ENCODE measurements at places on chromosomes 1 and 21.

DNA sequence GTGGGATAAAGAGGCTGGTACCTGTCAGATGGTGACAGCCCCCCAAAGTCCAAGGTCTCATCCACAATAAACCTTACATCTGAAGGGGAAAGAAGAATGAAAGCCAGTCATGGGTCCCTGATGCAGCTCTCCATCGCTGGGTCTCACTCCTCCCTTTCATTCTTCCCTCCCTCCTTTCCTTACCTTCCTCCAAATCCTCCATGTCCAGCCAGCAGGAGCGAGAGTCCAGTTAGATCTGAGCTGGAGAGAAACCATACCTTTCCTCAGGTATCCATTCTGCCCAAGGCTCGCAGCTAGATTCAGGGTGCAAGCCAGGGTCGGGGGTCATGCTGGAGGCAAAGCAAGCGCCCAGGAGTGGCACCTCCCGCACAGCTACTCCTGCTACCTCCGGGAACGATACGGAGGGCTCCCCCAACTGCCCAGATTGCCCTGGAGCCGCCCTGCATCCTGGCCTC is 421 bp downstream of the PSRC1 start:
- no peak for DNase-seq

DNA sequence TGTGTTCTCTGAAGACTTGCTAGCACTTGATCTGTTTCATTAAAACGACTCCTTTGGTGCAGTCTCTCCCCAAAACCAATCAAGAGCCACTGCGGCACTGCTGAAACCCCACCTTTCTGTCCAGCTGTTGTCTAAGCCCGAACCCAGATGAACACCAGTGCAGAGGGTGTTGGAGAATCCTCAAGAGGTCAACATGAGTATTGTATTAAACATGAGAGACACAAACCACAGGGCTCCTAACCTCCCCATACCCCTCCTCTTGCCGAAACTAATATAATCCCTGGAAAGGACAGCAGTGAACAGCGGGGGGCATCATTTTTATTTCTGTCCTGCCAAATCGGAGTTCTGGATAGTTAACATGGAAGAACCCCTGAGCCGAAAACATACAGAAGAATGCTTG is 333.9 kb downstream of the CAMTA1 start:
- no peak for DNase-seq

DNA sequence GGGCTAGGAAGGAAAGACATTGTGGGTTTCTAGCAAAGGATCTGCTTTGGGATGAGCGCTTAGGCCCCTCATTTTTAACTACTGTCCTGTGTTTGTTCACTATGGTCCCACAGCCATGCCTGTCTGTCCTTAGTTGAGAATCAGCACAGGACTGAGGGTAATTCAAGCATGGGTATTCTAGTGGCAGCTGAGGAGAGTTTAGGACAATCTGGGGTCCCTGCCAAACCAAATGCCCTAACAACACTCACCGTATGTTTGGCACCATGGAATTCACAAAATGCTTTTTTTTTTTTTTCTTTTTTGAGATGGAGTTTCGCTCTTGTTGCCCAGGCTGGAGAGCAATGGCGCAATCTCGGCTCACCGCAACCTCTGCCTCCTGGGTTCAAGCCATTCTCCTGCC is 10.4 kb downstream of the ARHGEF11 start:
- no peak for DNase-seq

GRCh38 chr1:231814521-231814920 is 187.9 kb downstream of the DISC1 start:
- no peak for DNase-seq

DNA sequence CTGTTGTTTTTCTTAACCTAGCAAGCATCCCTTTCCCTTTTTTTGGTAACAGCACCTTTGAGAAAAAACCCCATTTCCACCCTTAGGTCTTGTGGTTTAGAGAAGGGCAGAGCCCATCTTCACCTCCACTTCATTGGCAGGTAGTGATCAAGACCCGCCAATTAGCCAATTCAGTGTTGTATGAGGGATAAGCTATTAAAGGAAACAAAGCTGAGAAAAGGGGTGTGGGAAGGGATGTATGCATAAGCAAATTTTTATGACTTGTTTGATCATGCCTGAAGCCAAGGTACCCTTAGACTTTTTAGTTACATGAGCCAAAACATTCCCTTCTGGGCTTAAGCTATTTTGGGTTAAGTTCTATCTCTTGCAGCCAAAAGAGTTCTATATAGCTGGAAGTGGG is 3.6 kb upstream of the ZNF697 start:
- DNase-seq = no peak

GRCh38 chr1:85048296-85049064 is at the start of gene MCOLN3:
TSS of gene MCOLN3 (minus strand) at chr1:85048500. CDS start at chr1:85045360, 3,140 bp downstream.
- no peak for DNase-seq

DNA sequence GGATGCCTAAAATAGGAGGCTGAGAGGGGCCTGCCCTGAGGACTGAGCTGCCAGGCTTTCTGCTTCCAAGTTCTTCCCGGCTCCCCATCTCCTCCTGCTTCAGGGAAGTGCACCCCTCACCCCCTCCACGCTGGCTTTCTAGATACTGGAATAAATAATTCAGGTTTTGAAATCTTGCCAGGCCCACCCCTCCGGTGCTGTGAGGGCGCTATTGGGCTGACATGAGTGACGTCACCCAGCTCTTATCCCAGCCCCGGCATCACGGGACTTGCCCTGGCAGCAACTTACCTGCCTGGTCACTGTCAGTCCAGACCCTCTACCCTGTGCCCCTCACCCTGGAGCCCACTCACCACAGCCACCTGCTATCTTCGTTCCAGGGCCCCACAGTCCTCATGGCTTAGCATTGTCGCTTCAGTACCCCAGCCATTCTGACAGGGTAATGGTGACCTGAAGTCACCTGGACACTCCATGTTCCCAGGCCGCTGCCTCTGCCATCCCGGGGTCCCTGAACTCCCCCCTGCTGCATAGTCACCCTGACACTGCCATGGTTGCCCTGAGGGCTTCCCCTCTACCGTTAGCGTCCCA is 819 bp upstream of the GPR3 start:
- peak; percentile 55 for DNase-seq

GRCh38 chr1:15219280-15220023 is 27.6 kb upstream of the FHAD1 start:
- DNase-seq = no peak

DNA sequence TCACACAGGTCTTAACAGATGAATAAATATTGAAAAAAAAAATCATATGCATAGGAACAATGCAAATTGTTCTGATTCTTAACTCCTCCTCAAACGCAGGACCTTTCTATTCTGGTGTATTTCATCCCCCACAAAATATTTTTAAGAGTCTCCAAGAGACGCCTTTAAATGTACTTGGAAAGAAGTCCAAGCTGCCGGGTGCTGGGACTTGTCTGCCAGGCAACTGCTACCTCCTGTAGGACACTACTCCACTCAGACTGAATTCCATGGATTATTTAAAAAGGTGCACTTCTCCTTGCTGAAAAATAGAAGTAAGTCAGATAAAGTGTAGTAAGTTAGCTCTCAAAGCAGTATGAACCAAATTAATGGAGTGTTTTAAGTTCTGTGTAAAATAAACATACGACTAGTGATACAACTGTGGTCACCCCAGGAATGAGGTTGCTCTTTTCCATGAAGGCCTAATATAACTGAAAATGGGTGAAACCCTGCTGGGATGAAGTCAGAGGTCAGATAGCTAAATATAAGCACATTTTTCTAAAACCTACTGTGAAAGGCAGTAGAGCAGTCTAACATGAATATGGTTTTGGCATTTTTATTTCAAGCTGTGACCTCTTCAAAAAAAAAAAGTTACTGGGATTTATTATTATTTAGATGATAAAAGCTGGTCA is 189.2 kb upstream of the PBX1 start:
- peak; percentile 19 for DNase-seq

GRCh38 chr1:20151906-20152598 is 12.9 kb downstream of the PLA2G2F start:
- DNase-seq = peak; percentile 72

DNA sequence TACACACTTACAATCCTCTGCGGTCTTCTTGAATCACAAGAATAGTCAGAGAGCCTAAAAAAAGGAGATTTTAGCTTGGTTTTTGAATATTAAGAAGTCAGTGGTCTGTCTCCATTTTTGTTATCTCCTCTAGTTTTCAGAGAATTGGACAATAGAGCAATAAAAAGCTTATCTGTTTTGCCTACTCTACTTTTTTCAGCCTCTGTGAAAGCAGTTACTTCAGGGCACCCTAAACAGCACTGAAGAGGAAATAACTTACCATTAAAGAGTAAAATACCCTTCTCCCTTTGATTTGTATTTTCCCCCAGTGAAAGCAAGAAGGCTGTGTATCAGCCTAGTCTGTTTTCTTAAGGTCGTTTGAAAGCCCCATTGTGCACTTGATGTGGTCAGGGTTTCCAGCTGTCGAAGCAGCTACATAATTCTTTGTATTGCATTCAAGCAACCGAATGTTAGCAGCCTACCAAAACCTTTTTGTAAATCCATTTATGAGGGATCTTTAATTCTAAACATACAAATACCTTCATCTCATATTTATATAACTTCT is 1.0 kb downstream of the NTMT2 start:
- DNase-seq = no peak

GRCh38 chr1:178275049-178275448 is 181.1 kb downstream of the RASAL2 start:
- DNase-seq = no peak

DNA sequence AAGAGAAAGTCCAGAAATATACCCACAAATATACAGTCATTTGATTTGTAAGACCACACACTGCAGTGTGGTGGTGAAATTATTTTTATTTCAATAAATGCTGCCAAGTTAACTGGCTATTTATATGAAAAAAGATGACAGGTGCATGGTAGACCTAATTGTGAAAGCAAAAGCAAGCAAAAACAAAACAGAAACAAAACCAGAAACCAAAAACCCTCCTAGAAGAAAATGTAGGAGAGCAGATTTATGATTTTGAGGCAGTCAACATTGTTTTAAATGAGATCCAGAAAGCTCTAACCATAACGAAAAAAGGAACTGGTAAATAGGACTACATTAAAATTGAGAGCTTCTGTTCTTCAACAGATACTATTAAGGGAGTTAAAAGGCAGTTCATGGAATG is 303.6 kb downstream of the PRDM2 start:
- DNase-seq = no peak

DNA sequence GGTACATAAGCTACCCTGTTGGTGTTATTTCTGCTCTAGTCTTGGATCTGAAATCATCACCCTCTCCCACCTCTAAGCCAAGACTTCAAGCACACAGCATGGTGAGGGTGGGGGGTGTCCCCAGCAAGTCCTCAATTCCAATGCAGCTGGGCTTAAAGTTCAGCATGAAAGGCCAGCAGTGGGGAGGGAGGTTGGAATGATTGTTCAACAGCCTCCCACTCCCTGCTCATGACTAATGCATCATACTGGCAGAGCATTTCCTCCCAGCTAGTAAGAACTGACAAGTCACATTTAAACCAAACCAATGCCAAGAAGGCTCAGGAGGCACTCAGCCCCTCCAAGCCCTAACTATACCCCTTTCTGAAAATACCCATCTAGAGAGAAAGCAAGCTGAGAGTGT is 50.1 kb downstream of the TIAM1 start:
- peak; percentile 94 for DNase-seq

- DNase-seq = no peak
Observed at GRCh38 chr1:10495952-10496351, 21.2 kb downstream of the PEX14 start.

DNA sequence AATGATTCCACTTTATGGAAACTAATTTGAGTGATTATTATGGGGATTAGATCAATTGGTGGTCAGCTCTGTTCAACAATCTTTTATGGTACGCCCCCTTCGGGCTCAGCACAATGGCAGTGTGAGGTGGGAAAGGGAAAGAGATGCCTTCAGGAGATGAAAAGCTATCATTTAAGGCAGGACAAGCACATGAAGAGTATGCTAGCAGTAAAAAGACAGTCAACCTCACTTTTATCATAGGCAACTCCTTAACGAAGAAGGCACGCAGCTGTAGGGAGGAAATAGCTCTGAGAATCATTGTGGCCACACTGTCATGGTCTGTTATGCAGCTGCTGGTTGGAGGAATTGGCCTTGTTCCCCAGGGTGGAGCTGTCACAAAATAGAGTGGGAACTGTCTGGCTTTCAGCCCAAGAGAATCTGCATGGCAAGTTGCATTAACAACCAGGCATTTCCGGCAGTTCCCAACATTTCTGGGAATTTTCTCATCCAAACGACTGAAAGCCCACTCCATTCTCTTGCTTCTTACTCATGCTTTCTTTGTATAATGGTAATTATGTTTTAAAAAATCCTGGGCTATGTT is 54.4 kb upstream of the BCL10 start:
- peak; percentile 99 for DNase-seq

DNA sequence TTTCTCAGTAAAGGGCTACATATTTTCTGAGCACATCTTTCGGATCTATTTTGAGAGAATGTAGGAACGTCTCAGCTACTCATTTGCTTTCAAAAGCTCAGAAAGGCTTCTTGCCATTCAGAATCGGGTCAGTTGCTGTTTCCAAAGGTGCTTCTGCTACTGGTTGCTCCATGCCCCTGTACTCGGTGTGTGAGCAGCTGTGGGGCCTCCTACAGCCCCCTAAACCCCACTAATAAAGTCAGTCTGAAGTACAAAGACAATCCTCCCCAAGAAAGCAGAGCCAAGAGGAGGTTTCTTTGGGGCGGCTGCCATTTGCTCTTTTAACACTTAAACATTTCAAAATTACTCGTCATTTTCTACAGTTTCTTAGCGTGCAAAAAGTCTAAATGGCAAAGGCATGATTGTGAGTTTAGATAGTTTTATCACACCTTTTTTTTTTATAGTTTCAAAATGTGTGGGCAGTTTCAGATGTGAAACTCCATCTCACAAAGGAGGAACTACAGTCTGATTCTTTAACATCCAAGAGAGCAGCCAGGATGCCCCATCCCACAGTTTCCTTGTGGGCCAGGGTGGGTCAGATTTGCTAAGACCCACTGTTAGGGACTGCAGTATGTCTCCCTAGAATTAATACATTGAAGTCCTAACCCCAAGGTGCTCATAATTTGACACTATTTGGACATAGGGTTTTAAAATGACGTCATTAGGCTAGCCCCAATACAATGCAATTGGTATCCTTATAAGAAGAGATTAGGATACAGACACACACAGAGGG is 4.1 kb downstream of the RUNX1 start:
- DNase-seq = no peak

DNA sequence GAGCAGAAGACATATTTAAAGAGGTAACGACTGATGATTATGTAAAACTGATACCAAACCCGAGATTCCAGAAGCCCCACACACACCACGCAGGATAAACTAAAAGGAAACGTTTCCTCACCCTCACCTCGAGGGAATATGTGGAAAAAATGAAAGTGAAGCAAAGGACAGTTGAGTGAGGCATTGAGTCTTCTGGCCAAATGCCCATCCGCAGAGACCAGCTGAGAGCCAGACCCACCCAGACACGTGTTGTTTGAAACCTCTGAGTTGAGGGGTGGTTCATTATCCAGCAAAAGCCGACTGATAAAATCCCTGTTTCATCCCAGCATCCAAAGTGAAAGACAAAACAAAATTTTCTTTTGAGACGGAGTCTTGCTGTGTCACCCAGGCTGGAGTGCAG is 29.6 kb upstream of the PCBP3 start:
- no peak for DNase-seq

- no peak for DNase-seq
Observed at GRCh38 chr1:150751443-150751842, 14.1 kb downstream of the CTSS start.

- DNase-seq = peak; percentile 9
Observed at GRCh38 chr1:210688512-210689234, 360.0 kb downstream of the HHAT start.

Measured in fibroblast of skin of right quadriceps (primary cell).